SHP77 treated with DMSO at 0.1 percent for 48 hours (cell line): ENCODE measurements at places on chromosomes 11 and 22.

DNA sequence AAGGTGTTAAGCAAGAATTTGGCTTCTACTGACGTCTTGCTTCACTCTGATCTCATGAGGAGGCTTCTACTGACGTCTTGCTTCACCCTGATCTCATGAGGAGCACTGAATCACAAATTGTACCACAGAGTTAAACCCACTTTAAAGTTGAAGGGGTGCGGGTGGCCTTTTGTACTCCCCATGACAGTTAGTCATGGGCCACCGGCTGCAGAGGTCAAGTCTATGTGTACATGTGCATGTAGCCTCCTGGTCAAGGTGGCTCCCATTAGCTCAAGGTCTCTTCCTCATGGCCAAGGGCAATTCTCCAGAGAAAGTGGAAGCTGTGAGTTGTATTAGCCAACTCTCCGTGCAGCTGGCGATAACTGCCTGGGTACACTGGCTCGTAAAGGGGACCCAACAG lies 23.1 kb upstream of the FZD4 start:
- no peak for DNase-seq

GRCh38 chr22:46604306-46604690 lies 15.9 kb upstream of the GRAMD4 start:
- DNase-seq: no peak

- no peak for DNase-seq
Measured at GRCh38 chr11:69822676-69823494, 3.7 kb upstream of the FGF3 start.

- DNase-seq: no peak
Measured at GRCh38 chr22:24400726-24401596, 26.4 kb upstream of the ADORA2A start.

- DNase-seq: no peak
Measured at GRCh38 chr11:62842171-62842741, 2.9 kb upstream of the WDR74 start.

- DNase-seq: no peak
Measured at GRCh38 chr11:68350759-68351449, 38.5 kb downstream of the LRP5 start.

GRCh38 chr11:2933375-2934020 lies 4.3 kb upstream of the PHLDA2 start:
- DNase-seq: no peak

GRCh38 chr11:105372206-105372605 lies 232.6 kb upstream of the CARD18 start:
- DNase-seq: no peak
